ENCODE measurements at places on chromosomes 1 and 21.

DNA sequence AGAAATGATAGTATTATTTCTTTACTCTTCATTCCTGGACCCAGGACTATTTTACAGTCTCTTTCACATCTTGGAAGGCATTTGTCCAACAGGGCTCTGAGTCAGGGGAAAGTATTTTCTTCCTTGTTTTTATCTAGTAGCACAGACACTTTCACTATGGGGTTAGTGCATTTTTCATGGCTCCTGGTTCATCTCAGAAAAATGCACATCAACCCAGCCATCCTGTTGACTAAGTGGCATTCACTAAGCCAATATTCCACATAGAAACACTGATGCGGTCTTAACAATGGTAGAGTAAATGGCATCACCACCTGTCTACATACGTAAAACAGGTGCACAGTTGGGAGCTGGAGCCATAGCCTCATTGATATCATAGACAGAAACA lies 87.4 kb upstream of the C1orf21 start:
- no peak for DNase-seq

GRCh38 chr1:245969283-245969682 lies 537.8 kb downstream of the SMYD3 start:
- DNase-seq: no peak

GRCh38 chr1:207134581-207134980 lies 30.5 kb downstream of the C4BPA start:
- no peak for DNase-seq

DNA sequence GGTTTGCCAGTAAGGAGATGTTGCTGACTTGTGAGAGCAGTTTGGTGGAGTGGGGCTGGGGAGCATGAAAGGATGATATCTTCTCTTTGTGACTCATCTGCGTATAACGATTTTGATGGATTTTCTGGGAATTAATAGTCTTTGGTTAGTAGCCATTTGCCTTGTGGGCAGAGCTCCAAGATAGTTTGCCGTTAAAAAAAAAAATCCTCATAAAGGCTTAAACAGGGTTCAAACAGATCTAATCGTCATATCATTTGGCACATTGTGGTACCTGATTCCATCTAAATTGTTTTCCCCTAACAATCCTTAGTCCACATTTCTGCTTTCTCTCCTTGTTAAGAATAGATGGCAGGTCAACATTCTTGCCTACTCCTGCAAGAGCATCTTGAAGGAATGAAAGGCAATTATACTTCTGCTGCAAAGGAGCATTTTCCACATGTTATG lies 168.0 kb downstream of the PPP1R12B start:
- DNase-seq: no peak

GRCh38 chr21:18646116-18646515 lies 242.5 kb upstream of the TMPRSS15 start:
- DNase-seq: no peak

DNA sequence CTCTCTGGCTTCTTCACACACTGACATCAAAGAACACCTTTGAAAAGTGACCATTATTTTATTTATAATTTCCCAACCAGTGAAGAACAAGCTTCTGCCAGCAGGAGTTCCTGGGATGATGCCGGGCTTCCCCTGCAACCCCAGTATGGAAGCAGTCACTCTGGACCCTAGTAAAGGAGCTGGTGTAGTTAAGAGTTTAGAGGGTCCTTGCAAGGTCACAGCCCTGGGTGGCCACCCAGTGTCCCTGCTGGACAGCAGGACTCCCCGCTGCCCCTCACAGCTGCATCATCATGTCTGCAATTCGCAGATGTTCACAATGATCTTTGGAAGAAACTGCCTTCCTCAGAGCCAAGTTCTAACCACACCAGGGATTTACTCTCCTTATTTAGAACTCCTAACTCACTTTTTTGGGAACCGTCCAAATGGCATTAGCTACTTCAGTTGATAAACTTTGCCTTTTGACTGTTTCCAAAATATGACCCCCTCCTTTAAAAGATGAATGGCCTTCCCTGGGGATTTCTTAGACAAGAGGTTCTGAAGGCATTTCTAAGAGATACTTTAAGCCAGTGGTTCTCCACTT lies 90.6 kb downstream of the HIVEP3 start:
- no peak for DNase-seq

DNA sequence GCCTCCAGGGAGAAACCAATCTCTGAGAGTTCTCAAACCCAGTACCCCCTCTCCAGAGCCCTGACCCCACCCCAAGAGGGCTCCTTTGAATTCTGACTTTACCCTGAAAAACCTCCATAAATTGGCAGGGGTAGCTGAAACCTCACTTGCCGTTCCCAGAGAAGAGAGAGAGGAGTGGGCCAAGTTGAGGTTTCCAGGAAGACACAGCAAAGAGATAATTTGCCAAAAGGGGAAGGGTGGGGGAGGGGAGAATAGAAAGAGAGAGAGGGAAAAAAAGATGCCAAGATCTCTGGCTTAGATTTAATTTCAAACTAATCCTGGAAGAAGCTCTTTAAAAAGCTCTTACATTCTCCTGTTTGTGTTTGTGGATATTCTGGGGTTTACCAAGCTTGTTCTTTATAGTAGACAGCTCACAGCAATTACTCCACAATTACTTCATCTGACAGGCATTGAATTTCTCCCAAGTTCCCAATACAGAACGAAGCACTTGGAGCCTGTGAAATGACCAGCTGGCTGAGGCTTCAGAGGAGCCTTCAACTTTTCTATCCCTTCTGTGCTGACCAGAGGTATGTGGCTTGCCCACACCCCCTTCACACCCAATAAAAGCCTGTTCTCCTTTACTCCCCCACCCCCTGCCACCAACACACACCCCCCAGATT lies 1.1 kb upstream of the GRHL3 start:
- no peak for DNase-seq

DNA sequence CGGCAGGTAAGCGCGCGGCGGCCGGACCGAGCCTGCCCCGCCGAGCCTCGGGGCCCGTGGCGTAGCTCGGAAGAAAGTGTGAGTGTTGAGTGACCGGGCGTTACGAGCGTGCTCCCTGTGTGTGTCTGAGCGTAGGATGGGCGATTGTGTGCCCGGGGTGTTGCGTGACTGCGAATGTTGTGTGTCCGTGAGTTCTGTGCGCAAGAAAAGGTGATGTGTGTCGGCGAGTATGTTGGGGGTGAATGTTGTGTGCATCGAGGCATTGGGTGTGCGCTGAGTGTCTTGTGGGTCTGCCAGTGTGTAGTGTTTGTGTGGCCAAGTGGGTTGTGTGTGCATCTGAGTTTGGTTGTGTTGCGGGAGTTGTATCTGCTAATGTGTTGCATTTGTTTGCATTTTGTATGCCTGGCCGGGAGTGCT lies 398 bp downstream of the PTPRU start:
- no peak for DNase-seq

DNA sequence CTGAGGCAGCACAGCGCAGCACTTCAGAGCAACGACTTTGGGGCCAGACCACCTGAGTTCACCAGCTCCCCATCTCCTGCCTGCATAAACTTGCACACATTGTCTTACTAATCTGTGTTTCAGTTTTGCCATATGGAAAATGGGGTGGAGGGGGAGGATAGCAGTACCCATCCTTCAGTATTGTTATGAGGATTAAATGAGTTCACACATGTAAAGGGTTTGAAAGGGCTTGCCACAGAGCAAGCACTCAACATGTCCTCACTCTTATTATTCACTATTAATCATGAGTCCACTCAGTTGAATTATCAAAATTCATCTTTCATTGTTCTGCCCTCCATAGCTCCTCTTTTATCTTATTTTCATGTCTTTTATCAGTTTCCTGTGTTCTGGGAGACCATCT lies 40.1 kb upstream of the BMP8B start:
- DNase-seq: no peak

GRCh38 chr1:77687519-77687906 lies 5.1 kb upstream of the ZZZ3 start:
- no peak for DNase-seq

DNA sequence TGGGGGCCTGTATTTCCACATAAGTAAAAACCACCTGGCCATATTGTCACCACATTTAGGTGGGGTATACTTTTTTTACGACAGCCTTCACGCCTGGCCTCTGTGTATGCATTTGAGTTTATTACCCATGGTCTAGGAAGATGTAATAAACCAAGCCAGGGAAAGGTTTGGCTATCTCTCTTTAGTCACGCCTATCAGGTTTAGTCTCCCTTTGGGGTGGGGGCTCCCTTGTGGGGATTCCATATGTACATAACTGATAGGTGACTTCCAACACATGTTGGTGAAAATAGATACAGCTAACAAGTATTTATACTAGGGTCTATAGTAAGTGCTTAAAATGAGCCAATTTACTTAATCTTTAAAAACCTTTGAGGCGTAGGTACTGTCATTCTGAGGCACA lies 4.2 kb downstream of the YBX1 start:
- no peak for DNase-seq

All from NCI-H187 (cell line).